ENCODE measurements at places on chromosomes 5 and 9. TPM values are rescaled to one million over a fixed set of nuclear protein-coding genes. Genes with fewer than 3 reads are reported as not detected.

Gene PCDHGB1
- total RNA-seq = 2.3 TPM

Gene HMCN2
- total RNA-seq = 0.26 TPM

Gene IL3
- total RNA-seq = not detected

Gene NPR2
- total RNA-seq = 23.4 TPM

Gene ADCY2
- 8.7 TPM for total RNA-seq

Gene F2RL1
- 6.5 TPM for total RNA-seq

Gene LRRC19
- total RNA-seq = not detected

Gene CA9
- total RNA-seq = 0.31 TPM

Gene NDST1
- 154 TPM for total RNA-seq

Gene CDC20B
- not detected for total RNA-seq

Gene PCDHGA5
- total RNA-seq = 0.71 TPM

Gene LCN1
- total RNA-seq = not detected

Gene NEURL1B
- total RNA-seq = 4.0 TPM

Gene CCDC183
- total RNA-seq = 9.0 TPM

Gene PHF24
- 0.29 TPM for total RNA-seq

Gene TRAF1
- total RNA-seq = 6.7 TPM

Gene FOXD4L4
- 0.19 TPM for total RNA-seq

Gene CTXN3
- total RNA-seq = not detected

Gene SLC4A9
- total RNA-seq = 0.58 TPM

Gene NTRK2
- total RNA-seq = 4.7 TPM

Gene DCAF10
- total RNA-seq = 27.3 TPM

Gene KIF20A
- 28.8 TPM for total RNA-seq

Gene TAF11L5
- total RNA-seq = not detected

Gene SEMA4D
- 65.3 TPM for total RNA-seq

Gene SLU7
- total RNA-seq = 43.1 TPM

Gene CD180
- total RNA-seq = not detected

Gene MAP1B
- total RNA-seq = 63.8 TPM

Gene EIF4E1B
- total RNA-seq = not detected

Gene SOX30
- total RNA-seq = not detected

Gene RLN1
- total RNA-seq = 0.91 TPM

Gene GBGT1
- total RNA-seq = 5.2 TPM

Gene CAMK2A
- total RNA-seq = not detected

Gene IL4
- total RNA-seq = not detected

Gene IL33
- not detected for total RNA-seq

Gene C9orf153
- total RNA-seq = 0.69 TPM

Gene FAM163B
- not detected for total RNA-seq

Gene LHX3
- total RNA-seq = not detected

Gene C6
- 0.74 TPM for total RNA-seq

Gene SCGB3A2
- total RNA-seq = not detected

Gene FCN2
- total RNA-seq = not detected

Gene CAAP1
- 24.7 TPM for total RNA-seq

Gene SLC22A4
- not detected for total RNA-seq

Gene SV2C
- 0.27 TPM for total RNA-seq

Gene TSLP
- not detected for total RNA-seq

Gene LHFPL2
- total RNA-seq = 18.3 TPM

Gene OLFM1
- 1.8 TPM for total RNA-seq

Gene TNFSF15
- total RNA-seq = 2.1 TPM

Gene ARID3C
- total RNA-seq = 12.0 TPM

Gene SHOC1
- total RNA-seq = not detected

Data from progenitor cell of endocrine pancreas (in vitro differentiated cells).